Osteoblast (primary cell): ENCODE measurements at places on chromosomes 11 and 22. TPM values are rescaled to one million over a fixed set of nuclear protein-coding genes. Genes with fewer than 3 reads are reported as not detected.

Gene IFTAP
- 32.1 and 33.7 TPM in 2 replicates for total RNA-seq

Gene GRK3
- 1.8 and 2.7 TPM in 2 replicates for total RNA-seq

Gene GSTT2
- 0.59 and 1.1 TPM in 2 replicates for total RNA-seq

Gene CEP57
- 42.7 and 51.9 TPM in 2 replicates for total RNA-seq

Gene POLR2L
- total RNA-seq = 47.4 and 60.8 TPM in 2 replicates

Gene LIMK2
- 25.0 and 29.8 TPM in 2 replicates for total RNA-seq

Gene RASGRP2
- 0.29 TPM in 1 of 2 replicates, not detected in the other for total RNA-seq

Gene LARGE1
- 22.8 and 23.6 TPM in 2 replicates for total RNA-seq

Gene HEPHL1
- total RNA-seq = not detected in 2 replicates

Gene PGA4
- total RNA-seq = not detected in 2 replicates

Gene MRGPRX3
- total RNA-seq = not detected in 2 replicates

Gene GAB4
- total RNA-seq = not detected in 2 replicates

Gene REXO2
- 177 and 203 TPM in 2 replicates for total RNA-seq

Gene NOX4
- 1.8 TPM in 2 replicates for total RNA-seq

Gene PGA5
- total RNA-seq = not detected in 2 replicates

Gene SPDYC
- not detected in 2 replicates for total RNA-seq

Gene PRRG4
- 0.29 and 0.36 TPM in 2 replicates for total RNA-seq

Gene KCTD14
- total RNA-seq = 0.29 and 0.36 TPM in 2 replicates

Gene OR10A5
- not detected in 2 replicates for total RNA-seq

Gene TPH1
- under 0.01 and 0.29 TPM in 2 replicates for total RNA-seq

Gene MRGPRX4
- total RNA-seq = not detected in 2 replicates

Gene MPZL3
- total RNA-seq = 1.5 and 1.8 TPM in 2 replicates

Gene CHRDL2
- under 0.01 TPM in 1 of 2 replicates, not detected in the other for total RNA-seq

Gene CCDC116
- total RNA-seq = 0.29 and 0.36 TPM in 2 replicates

Gene ELMOD1
- total RNA-seq = under 0.01 TPM in 2 replicates

Gene SSRP1
- 55.4 and 58.0 TPM in 2 replicates for total RNA-seq

Gene PKDREJ
- not detected in 2 replicates for total RNA-seq

Gene METTL15
- 13.4 and 18.6 TPM in 2 replicates for total RNA-seq

Gene FAT3
- total RNA-seq = 2.2 and 3.5 TPM in 2 replicates

Gene TUB
- 19.2 and 23.5 TPM in 2 replicates for total RNA-seq

Gene NPAS4
- 0.36 TPM in 1 of 2 replicates, not detected in the other for total RNA-seq

Gene ZBED4
- 8.0 and 8.3 TPM in 2 replicates for total RNA-seq

Gene SHANK2
- 2.5 and 3.5 TPM in 2 replicates for total RNA-seq

Gene KCNK7
- 0.29 TPM in 1 of 2 replicates, not detected in the other for total RNA-seq

Gene SMTNL1
- total RNA-seq = not detected in 2 replicates

Gene SERPIND1
- not detected in 2 replicates for total RNA-seq
